ENCODE measurements at places on chromosomes 7 and 10. TPM values are rescaled to one million over a fixed set of nuclear protein-coding genes. Genes with fewer than 3 reads are reported as not detected.

RNF148 gene
- 0.98 TPM for total RNA-seq

ITPRID1 gene
- total RNA-seq: not detected

MOGAT3 gene
- not detected for total RNA-seq

ELOVL3 gene
- total RNA-seq: not detected

SPDYE5 gene
- total RNA-seq: not detected

NUDT1 gene
- 5.3 TPM for total RNA-seq

ZDHHC6 gene
- 28.8 TPM for total RNA-seq

STEAP4 gene
- not detected for total RNA-seq

UCMA gene
- total RNA-seq: not detected

GJD4 gene
- not detected for total RNA-seq

SRRT gene
- 33.5 TPM for total RNA-seq

Measured in dermis lymphatic vessel endothelial cell (primary cell).